ENCODE measurements at places on chromosomes 3 and 15.
A peak's percentile ranks its signal among the peaks of the same experiment; 100 is the strongest.

- no peak for DNase-seq
Measured at GRCh38 chr3:162555761-162556160, 1059.2 kb downstream of the OTOL1 start.

GRCh38 chr15:66994927-66995656, 70.3 kb upstream of the SMAD3 start:
- DNase-seq: no peak

DNA sequence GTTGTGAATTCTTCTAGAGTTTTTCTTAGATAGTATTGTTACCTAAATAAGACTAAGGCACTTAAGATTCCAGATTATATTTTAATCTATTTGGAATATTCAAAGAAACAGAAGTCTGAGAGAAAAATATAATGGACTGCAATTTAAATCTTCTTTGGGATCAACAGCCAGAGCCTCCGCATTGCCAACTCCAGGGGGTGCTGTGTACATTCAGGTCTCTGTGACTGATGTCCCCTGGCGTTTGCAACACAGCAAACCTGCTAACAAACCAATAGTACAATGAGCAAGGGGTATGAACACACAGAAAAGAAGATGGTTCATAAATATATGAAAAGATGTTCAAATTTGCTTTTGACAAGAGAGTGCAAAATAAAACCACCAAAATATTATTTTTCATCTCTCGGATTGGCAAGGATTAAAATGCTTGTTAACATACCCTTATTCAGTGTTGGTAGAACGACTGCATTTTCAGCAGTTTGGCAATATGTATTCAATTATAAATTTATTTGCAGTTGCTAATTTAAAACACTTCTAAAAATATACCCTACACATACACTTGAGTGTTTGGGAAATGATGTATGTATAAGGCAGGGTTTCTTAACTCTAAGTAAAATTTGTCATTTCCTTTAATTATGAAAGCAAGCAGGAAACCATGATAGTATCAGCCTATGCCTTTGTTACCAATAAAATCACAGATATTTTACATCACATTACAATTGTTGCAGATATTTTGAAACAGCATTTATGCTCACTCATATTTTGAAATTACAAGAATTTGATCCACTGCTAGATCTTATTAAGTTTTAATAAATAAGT, 16.1 kb upstream of the TM4SF1 start:
- peak; percentile 65 for DNase-seq

- peak; percentile 20 for DNase-seq
Measured at GRCh38 chr3:151835751-151836525, 22.0 kb downstream of the AADAC start.

DNA sequence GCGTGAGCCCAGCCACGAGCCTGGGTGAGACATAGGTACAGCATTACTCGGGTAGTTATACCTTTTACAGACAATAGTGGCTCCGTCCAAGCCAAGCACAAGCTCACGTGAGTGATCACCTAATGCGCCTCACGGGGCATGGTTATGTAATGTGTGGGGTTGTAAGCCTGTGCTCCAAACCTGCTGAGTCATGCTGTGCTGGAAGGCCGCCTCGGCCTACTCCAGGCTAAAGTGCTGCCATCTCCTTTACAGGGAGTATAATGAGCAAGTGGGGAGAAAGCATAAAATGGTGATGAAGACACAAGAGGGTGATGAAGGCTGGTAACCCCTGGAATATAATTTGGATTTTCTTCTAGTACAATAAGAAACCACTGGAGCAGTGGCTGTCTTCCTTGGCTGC, 175.8 kb upstream of the STT3B start:
- no peak for DNase-seq

DNA sequence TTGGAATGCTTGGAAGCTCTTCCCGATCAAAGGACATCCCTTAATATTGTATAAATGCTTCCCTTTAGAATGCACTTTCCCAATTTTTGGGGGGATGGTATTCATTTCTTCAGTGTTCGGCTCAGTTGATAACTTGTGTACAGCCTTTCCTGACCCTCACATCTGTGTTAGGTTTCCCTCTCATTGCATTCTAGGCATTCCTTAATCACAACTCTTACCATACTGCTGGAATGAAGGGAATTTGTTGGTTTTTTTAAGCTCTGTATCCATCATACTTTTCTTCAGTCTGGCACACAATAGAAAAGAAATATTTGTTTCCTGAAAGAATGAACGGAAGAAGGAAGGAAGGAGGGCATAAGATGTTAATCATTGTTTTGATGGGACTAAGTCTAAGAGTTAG, 119.5 kb downstream of the CHST2 start:
- DNase-seq: no peak

- no peak for DNase-seq
Measured at GRCh38 chr15:71809346-71809745, 1.0 kb upstream of the NR2E3 start.

DNA sequence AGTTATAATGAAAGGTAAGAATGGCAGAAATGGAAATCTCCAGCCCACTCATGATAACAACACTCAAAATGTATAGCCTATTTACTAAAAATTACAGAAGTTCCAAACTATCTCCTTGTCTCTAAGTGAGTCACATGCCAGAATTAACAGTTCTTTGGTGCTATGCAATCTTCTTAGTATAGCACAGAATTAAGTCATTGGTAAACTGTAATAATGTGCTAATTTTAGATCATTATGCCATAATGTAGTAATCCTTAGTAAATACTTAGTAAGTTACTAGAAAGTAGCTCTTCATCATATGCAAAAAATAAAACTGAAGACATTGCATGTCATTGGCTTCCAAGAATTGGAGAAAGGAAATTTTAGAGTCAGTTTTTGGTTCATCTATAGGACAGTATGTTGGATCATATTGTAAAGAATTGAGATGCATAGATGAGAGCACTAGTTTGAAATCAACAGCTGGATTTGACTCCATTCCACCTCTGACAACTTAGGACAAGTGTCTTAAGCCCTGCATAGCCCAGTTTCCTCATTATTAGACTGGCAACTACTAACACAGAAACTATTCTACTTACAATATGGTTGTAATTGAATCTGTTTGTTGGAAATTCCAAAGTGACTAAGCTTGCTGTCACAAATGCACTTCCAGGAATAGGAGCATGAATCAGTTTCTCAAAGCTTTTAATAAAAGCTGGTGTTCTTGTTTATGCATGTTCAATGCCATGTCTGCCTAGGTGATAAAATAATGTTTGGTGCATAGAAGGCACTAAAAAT, 40.1 kb upstream of the CD47 start:
- peak; percentile 60 for DNase-seq

DNA sequence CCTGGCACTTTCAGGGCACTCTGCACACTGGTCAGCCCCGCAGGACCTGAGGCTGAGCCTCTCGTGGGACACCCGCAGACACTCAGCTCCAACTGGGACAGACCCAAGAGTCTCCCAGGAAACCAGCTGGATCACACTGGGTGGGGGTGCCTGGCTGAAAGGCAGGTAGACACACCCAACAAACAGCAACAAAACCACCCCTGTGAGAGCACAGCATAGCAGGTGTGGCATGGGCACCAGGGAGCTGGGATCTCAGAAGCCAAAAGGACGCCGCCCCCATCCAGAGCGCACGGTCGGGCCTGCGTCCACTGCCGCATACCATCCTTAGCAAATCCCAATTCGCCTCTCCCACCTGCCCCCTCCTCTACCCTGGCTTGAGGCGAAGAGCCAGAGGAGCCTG, 154.2 kb upstream of the LINGO1 start:
- no peak for DNase-seq

- DNase-seq: no peak
Measured at GRCh38 chr3:98744283-98744682, 18.9 kb upstream of the ST3GAL6 start.

GRCh38 chr3:174333640-174334039, 525.5 kb upstream of the NAALADL2 start:
- no peak for DNase-seq

DNA sequence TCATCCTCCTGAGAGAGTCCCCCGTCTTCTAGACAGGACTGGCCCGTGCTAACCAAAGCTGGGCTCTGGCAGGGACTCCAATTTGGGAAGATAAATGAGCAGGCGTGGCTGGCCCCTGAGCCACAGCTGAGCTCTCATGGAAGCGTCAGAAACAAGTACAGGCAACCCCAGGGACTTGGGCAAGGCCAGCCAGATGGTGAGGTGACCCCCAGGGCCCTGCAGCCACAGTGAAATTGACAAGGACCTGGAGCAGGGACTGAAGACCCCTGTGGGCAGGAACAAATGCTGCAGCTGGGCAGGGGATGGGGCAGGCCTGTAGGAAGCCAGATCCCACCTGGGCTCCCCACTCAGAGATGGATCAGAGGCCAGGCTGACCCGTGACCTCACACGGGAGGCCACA, 32.8 kb upstream of the CGNL1 start:
- no peak for DNase-seq

- DNase-seq: no peak
Measured at GRCh38 chr3:70517124-70517890, 204.9 kb upstream of the MDFIC2 start.

DNA sequence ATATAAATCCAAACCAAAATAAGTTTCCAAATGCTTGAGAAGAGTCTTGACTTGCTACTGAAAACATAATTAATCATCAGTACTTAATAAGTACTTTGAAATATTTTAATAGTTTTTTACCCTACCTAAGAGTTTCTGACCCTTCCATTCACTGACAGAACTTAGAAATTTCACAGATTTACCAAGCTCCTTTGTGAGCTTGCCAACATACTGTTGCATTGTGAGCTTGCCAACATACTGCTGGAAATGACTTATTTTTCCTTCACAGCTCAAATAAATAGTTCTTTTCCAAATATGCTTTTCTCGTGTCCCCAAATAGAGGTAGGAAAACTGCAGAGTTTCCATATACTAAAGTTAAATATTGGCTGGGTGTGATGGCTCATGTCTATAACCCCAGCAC, 9.6 kb upstream of the AADAC start:
- no peak for DNase-seq

GRCh38 chr3:88725440-88726165, 381.8 kb upstream of the EPHA3 start:
- DNase-seq: no peak

- no peak for DNase-seq
Measured at GRCh38 chr3:45962033-45962432, 18.8 kb downstream of the CXCR6 start.

DNA sequence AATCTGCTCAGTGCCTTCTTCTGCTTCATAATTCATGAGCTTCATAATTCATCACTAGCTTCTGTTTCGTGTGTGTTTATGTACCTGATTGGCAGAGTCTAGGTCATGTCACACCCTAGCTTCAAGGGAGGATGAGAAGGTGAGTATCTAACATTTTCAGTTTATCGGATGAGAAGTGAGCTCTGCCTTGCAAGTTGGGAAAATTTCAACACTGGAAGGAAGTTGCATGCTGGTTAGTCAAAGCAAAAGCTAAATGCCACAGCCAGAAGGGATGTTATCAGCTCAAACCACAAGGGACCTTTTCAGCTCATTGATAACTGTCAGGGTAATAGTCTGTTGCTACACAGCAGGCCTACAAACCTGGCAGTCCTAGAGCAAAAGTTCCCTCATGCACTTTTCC, 7.3 kb upstream of the TNFSF10 start:
- DNase-seq: no peak
